ENCODE measurements at places on chromosomes 1 and 21.
A peak's percentile ranks its signal among the peaks of the same experiment; 100 is the strongest.

GRCh38 chr1:9825093-9826074, 1.6 kb upstream of the CLSTN1 start:
- peak; percentile 64 for DNase-seq

DNA sequence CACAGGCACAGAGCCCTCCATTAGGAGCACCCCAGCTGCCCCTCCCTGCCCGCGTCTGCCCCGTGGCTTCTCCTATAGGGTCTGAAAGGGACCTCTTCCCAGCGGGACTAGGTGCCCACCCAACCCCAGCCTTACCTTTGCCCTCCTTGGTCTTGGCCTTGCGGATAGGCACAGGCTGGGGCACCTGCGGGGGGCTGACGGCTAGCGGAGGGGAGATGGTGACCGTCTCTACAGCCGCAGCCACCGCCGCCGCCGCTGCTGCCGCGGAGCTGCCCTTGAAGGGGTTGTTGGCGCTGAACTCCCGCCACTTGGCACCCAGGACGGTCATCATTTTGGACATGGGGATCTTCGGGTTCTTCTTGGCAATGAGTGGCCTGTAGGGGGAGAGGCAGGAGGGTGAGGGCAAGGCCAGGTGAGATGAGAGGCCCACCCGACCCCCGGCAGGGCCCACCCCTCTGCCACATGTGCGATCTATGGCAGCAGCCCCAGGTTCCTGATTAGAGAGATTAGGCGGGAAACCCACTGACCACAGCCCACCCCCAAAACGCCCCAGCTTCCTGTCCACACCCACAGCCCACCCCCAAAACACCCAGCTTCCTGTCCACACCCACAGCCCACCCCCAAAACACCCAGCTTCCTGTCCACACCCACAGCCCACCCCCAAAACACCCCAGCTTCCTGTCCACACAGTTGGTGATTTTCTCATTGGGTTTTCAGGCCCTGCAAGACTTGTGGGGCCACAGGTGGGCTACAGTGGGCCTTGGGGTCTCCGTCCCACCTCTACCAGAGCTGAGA, 25.4 kb downstream of the CHD5 start:
- DNase-seq, result no peak

GRCh38 chr1:47434051-47434842, 3.6 kb upstream of the FOXD2 start:
- DNase-seq, result no peak

- no peak for DNase-seq
These were observed 106.6 kb downstream of the DUSP10 start for GRCh38 chr1:221635305-221635704.

- no peak for DNase-seq
These were observed 130.4 kb downstream of the AJAP1 start for GRCh38 chr1:4784761-4785160.

- DNase-seq, result no peak
These were observed 1335.7 kb downstream of the PLA2G4A start for GRCh38 chr1:188164459-188164858.

GRCh38 chr1:179108644-179109043, 26.8 kb downstream of the TOR3A start:
- no peak for DNase-seq

GRCh38 chr1:157147906-157148700, 9.9 kb upstream of the ETV3 start:
- DNase-seq, result no peak

DNA sequence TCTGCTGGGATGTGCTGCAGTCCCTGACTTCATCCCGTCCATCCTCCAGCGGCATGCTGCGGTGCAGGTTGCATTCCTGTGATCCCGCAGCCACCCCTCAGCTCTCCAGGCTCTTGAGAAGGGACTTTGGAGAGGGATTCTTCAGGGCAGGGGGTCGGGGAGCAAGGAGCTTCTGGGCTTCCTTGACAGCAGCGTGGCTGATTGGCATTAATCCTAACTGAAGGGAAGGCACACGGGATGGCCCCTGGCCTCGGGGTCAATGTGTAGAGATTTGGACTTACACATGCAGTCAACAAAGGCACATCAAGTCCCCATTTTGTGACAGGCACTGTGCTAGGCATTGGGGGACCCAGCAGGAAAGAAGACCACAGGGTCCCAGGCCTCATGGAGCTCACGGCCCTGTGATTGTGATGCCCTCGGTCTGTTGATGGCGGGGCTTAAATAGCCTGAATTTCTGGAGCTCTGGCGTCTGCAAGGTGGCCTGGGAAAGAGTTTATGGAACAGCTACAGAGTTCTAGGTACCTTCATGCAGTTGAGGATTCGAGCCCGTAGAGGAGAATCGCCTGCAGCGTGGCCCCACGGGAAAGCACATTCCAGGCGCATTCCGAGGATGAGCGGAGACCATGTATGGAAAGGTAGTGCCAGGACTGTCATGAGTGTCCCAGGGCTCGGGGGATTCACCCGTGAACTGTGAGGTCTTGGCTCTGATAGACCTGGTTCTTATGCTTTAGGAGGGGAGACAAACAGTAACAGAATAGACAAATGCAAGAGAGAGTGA, 20.1 kb downstream of the PSEN2 start:
- DNase-seq, result no peak

GRCh38 chr1:229624521-229625070, 1.3 kb downstream of the TAF5L start:
- DNase-seq, result no peak

DNA sequence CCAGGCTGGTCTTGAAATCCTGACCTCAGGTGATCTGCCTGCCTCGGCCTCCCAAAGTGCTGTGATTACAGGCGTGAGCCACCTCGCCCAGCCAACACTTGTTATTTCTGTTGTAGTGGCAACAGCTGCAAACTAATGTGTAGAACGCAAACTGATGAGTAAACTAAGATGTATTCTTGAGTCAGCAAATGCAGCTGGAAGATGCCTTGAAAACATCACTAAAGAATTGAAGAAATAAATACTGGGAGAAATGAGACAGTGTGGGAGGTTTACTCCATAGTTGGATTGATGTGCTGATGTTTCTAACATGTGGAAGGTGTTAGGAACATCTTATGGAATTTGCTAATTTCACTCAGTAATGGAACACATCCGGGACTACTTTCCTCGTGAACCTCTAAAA, 61.3 kb upstream of the KCNE2 start:
- no peak for DNase-seq

DNA sequence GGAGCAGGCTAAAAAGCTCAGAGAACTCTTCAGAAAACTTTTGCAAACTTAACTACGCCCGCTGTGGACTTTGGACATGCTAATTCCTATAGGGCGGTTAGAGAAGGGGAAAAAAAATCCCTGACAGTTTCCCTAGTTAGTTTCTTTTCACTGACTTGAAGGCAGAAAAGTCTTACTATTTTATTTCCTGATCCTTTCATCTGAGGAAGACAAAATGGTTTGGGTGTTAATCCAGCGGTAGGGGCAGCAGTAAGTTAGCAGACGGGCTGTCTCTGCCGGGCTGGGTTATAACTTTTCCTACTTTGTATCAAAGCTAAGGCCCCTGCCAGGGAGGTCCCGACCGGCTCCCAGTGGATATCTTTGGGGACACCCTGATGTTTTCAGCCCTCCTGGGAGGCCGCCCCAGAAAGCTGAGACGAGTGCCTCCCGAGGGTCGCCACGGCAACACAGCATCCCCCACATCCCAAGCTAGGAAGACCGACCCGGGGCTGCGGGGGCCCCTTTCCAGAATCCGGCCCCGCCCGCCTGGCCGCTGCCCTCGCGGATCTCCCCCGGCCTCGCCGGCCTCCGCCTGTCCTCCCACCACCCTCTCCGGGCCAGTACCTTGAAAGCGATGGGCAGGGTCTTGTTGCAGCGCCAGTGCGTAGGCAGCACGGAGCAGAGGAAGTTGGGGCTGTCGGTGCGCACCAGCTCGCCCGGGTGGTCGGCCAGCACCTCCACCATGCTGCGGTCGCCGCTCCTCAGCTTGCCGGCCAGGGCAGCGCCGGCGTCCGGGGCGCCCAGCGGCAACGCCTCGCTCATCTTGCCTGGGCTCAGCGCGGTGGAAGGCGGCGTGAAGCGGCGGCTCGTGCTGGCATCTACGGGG, 162.6 kb downstream of the RUNX1 start:
- DNase-seq, result peak; percentile 28

DNA sequence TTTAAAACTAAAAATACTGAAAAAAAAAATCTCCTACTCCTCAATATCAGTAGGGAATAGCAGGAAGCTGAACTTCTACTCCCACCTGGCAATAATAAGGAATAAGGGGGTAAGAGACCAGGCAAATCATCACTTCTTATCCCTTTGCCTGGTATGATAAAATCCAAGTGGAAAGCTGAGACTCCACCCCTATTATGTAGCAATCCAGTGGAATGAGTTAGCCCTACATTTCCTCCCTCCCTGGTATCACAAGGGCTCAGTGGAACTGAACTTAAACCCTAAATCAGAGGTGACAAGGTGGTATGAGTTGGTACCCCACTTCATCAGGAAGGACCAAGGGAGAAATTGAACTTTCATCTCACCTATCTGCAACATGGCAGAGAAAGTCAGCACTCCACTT, 25.7 kb downstream of the TRIM33 start:
- no peak for DNase-seq

GRCh38 chr1:192518700-192519099, 56.9 kb upstream of the RGS1 start:
- no peak for DNase-seq

DNA sequence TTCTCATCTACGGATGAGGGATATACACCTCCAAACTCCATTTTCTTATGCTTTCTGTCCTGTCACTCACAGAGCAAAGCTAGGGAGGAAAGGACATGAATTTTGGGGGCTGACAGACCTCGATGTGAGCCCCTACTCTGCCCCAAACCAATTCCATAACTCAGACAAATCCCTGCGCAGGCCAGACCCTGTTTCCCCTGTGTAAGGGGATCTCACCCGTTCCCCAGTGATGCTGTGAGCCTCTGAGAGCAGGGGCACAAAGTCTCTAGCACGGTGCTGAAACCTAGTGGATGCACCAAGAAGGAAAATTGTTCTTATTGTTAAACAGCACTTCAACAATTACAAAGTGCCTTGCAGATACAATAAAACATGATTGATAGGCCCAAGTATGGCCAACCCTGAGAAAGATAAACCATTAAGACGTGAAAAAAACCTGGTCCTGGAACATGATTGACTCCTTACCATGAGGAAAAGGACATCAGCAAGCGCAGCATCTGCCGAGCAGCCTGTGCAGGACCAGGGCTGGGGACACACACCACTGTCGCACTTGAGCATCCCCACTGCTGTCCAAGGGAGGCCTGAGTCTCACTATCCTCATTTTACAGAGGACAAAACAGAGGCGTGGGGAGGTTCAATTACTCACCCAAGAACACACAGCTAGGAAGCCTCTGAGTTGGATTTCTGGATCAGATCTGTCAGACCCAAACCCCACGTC, 137.8 kb downstream of the GLIS1 start:
- no peak for DNase-seq

DNA sequence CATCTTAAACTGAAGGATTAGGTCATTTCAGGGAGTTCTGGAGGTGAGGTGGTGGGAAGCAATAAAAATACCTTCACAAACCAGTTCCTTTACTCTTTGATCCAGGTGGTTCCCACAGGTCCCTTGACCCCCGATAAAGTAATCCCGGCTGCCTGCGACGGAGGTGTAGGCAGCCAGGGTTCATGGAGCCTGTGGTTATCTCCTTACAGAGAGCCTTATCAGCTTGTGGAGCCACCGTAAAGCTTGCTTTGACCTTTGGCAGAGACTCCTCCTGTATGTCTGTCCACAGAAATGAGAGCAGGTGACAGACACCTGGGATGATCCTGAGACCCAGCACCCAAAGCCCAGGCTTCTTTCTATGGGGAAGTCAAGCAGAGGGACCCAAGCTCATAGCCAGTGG, 243.4 kb downstream of the KIF26B start:
- DNase-seq, result no peak

- no peak for DNase-seq
These were observed 19.9 kb downstream of the MX2 start for GRCh38 chr21:41381731-41382130.

DNA sequence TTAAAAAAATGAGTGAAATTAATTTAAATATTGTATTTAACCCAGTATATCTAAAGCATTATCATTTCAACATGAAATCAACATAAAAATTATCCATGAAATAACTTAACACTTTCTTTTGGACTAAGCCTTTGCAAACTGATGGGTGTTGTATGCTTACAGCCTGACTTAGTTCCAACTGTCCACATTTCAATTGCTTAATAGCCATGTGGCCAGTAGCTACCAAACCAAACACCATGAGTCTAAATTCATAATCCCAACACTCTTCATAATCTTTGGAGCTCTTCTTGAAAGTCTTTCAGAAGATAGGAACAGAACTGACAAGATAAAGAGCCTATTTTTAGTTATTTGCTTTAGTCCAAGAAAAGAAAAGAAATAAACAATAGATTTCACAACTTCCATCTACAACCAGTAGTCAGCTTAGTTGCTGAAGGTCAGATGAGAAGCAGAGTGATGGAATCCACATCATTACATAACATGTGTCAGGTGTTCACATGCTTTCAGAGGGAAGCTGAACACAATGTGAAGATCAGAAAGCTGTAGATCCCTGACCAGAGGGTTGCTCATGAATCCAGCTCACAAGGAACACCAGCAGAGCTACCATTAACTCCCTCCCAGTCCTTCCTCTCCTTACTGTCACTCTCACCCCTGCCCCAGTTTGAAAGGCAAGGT, 144.0 kb upstream of the ZNF648 start:
- DNase-seq, result no peak

GRCh38 chr1:163305441-163305840, 16.3 kb upstream of the NUF2 start:
- no peak for DNase-seq

DNA sequence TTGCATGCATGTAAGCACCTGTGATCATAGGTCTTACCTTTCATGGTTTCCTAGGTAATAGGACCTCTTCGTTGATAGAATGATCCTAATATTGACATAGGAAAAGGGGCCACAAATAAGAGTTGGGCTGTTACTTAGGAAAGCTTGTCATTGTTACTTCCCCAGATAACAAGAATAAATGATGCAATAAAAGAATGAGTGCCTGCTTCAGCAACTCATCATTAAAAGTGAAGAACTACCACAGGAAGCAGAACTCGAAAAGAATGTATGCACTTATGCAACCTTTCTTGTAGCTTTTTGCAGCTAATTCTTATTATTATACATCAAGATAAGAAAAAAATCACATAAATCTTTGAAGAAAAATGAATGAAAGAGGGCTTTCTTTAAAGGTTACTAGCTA, 548.6 kb downstream of the LTN1 start:
- no peak for DNase-seq

DNA sequence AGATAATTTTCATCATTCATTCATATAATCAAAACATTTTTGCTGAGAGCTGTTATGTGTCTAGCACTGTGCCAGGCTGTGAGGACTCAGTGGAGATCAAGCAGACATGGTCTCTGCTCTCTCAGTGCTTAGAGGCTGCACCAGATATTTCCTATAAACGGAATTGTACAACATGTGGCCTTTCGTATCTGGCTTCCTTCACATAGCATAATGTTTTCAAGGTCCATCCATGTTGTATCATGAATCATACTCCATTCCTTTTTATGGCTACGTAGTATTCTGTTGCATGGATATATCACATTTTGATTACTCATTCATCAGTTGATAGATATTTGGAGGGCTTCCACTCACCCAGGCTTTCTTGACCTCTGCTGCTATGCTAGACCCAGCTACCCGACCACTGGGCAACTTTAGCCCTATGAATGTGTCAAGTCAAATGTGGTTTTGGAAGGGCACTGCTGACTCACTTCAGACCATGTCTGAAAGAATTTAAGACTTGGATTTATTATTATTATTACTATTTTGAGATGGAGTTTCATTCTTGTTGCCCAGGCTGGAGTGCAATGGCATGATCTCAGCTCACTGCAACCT, 18.5 kb downstream of the NCF2 start:
- no peak for DNase-seq

- DNase-seq, result peak; percentile 43
These were observed 27.7 kb downstream of the CD34 start for GRCh38 chr1:207883104-207883651.

GRCh38 chr1:98903261-98903660, 101.4 kb downstream of the PLPPR5 start:
- no peak for DNase-seq

Measured in CD4-positive, alpha-beta T cell treated with Interleukin-10 for 1 hour (primary cell).